ENCODE measurements at places on chromosomes 11 and 22.
A peak's percentile ranks its signal among the peaks of the same experiment; 100 is the strongest.

- DNase-seq, result no peak
Observed at GRCh38 chr11:35363854-35364780, 55.2 kb downstream of the SLC1A2 start.

DNA sequence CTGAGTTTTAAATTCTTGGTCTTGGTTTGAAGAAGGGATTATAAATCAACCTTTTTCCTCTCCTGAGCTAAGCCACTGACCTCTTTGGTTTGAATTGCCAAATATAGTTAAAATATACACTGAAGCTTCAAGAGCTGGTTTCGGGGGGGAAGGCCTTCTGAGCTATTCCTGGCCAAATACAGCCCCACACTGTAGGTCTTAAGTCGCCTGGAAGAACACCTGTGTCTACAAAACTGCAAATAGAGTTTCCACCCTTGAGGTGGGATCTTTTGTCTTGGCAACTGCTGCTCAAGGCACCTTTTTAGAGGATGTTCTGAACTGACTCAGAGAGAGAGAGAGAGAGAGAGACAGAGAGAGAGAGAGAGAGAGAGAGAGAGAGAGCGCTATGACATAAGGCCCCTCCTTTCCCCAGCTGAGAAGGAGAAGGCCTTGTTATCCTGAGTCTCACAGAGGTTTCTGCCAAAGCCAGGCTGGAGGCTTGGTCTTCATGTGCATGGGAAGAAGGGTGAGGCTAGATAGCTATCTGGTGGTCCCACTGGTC lies 5.5 kb downstream of the ADM start:
- DNase-seq, result no peak

GRCh38 chr11:119532551-119532950 lies 109.6 kb upstream of the THY1 start:
- DNase-seq, result no peak

DNA sequence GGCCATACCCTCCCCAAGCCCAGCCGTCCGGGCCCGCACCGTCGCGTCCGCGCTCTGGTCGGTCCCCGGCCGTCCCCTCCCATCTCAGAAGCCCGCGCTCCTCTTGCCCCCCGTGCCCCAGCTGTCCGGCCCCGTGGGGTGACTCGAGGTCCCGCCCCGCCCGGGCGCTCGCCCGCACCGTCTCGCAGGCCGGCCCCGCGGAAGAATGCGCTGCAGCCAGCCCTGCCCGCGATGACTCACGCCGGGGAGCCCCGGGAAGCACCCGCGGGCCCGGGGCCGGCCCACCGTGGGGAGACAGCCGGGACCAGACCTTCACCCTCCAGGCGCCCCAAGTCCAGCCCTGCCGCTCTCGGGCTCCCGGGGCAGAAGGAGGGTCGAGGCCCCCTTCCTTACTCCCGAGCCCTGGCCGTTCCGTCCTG lies 320 bp upstream of the PHLDA2 start:
- no peak for DNase-seq

GRCh38 chr11:43868852-43869567 lies 11.6 kb upstream of the ALKBH3 start:
- peak; percentile 9 for DNase-seq

DNA sequence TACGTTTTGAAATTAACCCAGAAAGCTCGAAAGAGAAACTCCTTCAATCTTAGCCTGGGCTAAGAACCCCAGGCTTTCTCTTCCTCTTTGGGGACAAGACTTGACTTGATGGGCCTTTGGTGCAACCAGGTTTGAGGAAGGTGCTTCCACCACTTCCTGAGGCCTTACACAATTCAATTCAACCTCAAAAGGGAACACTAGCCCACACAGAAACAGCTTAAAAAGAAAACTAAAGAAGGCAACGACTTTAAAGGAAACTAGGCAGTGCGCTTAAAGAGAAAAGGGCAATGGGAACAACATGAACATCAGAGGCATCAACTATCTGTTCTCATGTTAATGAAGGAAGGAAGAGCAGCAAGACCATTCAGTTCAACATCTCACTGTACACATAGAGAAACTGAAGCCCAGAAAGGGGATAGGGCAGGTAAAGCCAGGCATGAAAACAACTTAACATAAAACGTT lies 24.8 kb downstream of the PAK1 start:
- DNase-seq, result no peak

DNA sequence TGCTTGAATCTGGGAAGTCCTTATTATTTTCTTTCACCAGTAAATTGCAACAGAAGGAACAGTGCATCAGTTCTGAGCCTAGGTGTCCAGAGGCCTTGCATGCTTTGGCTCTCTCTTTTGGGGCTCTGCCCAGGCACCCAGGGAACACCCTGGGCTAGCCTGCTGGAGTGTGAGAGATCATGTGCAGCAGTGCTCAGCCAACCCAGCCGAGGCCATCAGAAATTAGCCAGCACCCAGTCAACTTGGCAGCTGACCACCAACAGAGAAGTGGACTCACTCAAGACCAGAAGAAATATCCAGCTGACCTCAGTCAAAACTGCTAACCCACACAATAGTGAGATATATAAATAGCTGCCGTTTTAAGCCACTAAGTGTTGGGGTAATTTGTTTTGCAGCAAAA lies 11.2 kb upstream of the P4HA3 start:
- no peak for DNase-seq

- DNase-seq, result no peak
Observed at GRCh38 chr11:87198266-87198881, 160.6 kb downstream of the TMEM135 start.

DNA sequence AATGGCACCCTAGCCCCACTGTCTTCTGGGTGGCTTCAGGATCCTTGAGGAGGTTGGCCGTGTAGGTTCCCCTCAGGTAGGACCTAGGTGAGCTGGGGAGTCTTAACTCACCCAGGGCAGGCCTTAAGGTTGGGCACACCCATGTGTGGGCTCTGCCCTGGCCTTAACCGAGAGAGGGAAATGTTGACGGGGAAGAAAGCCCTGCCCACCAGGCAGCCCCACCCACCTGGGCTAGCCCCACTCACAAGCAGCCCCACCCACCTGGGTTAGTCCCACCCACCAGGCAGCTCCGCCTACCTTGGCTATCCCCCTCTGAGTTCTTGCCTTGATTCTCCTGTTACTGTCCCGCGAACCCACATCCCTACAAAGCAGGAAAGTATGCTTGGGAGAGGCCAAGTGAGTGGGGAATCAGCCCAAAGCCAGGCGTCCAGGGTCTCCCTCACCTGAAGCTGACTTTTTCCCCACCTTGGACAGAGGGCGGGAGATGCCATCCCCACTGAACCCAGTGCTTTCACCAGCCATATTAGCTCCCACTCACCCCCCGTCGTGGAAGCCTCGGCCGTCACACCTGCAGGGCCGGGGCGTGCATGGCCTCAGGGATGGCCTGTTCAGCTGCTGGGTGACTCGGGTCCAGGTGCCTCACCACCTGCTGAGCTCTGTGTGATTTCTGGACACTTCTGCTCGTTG lies at the start of gene MYEOV:
Gene MYEOV (plus strand): TSS at position 337 of the 687 bp plus-strand sequence. CDS start 1,200 bp downstream, outside the sequence.
- no peak for DNase-seq

GRCh38 chr22:23828800-23829680 lies 9.8 kb downstream of the DERL3 start:
- DNase-seq, result no peak

- DNase-seq, result no peak
Observed at GRCh38 chr11:1669546-1670218, 27.3 kb upstream of the KRTAP5-6 start.

DNA sequence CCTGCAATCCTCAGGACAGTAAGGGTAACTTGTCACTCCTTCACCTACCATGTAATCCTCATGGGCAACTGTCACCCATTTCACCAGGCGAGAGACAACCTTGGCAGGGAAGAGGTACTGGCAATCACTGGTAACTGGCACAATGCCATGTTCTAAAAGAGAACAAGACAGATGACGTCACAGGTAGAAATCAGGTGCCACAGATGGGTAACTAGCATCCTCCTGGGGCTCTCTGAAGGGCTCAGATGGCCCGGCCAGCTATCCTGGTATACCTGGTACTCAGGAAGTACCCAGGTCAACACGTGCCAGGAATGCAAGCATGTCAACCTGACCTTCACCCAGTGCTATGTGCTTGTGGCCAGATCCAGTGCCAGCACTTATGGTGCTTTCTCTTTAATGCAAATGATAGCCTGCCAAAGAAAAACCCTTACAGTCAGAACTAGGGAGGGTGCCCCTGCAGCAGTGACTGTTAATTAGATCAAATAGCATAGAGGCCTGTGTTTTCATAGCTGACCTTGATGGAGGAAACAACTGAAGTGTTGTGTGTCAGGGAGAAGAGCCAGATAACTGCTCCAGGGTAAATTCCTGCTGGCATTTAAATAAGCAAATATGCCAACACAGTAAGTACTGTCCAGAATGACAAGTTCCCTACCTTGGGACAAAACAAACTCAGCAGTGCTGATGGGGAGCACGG lies 36.2 kb downstream of the THOC5 start:
- DNase-seq, result no peak

GRCh38 chr11:47995360-47995769 lies 15.0 kb downstream of the PTPRJ start:
- no peak for DNase-seq

GRCh38 chr22:23109079-23109347 lies 32.8 kb downstream of the RSPH14 start:
- no peak for DNase-seq

GRCh38 chr11:1052133-1053011 lies 15.9 kb upstream of the MUC6 start:
- no peak for DNase-seq

GRCh38 chr11:19323502-19323901 lies 82.8 kb upstream of the E2F8 start:
- no peak for DNase-seq

DNA sequence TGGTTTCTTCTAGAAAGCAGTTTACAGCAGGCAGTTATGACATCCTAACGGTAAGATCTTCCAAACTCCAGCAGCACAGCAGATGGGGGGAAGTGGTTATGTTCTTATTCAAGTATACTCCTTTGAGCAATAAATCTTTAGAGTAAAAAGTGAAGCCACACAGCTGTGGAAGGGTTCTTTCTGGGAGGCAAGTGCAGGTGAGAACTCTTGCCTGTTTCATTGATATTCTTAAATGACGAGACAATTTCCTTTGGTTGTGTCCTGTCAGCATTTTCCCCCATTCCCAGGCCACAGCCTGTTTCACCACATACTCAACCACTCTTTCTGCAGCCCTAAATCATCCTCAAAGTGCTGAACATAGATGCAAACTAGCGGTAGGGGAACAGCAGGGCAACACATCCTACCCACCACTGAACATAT lies 207.3 kb upstream of the MTNR1B start:
- DNase-seq, result no peak

DNA sequence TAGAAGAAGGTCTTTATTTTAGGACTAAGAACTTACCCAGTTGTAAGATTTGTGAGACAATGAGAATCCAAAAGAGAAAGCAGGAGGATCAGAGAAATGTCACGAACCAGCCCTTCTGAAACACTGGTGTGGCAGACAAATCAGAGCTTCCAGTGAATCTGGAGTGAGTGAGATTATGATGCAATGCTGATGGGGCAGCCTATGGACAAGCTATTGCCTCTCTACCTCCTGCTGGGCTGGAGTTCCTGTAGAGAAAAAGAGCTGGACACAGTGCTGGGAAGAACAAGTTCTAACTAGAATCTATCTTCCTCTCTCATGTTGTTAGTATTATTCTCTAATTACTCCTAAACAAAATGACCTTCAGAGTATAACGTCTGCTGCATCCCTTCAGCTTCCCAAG lies 12.0 kb upstream of the ANO3 start:
- DNase-seq, result no peak

GRCh38 chr22:36048911-36049677 lies 20.5 kb upstream of the RBFOX2 start:
- DNase-seq, result no peak

- DNase-seq, result no peak
Observed at GRCh38 chr11:47236482-47236881, 12.1 kb downstream of the ACP2 start.

DNA sequence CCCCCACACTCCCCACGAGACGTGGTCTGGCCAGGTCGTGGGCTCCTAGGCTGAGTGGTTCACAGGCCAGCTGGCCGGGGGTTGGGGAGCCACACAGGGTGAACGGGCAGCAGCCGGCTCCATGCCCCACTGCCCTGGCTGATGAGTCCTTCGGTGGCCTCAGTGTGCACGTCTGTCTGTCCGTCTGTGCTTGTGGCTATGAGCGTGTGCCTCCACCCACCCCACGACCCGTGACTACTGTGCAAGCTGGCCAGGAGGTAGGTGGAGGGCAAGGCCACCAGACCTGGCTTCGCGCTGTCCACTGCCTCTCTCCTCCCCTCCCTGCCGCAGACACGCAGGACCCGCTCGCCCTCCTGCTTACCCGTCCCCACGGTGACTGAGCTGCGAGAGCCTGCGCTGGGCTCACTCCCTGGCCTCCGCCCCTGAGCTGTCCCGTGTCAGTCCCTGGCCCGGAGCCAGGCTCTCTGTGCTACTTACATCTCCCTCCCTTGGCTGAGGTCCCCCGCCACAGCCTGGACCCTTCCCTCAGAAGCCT lies 14.1 kb downstream of the CSDC2 start:
- no peak for DNase-seq

- DNase-seq, result no peak
Observed at GRCh38 chr11:1354125-1354938, 35.4 kb upstream of the BRSK2 start.

DNA sequence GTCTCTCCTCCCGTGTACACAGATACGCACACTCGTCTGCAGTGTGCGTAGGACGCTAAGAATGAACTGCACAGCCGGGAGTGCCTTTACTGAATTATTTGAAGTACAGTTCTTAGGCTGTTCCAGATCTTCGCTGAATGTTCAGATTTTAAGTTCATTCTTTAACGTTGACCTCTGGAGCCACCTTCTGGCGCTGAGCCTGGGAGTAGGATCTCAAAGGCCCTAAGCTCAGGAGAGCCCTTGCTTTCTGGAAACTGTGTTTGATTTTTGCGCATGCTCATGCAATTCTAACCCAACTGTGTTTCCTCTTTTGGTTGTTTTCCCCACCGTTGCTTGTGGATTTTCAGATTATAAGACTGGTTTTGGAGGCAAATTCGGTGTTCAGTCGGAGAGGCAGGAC lies 22.8 kb downstream of the CTTN start:
- no peak for DNase-seq

- DNase-seq, result no peak
Observed at GRCh38 chr11:64531906-64532312, 59.1 kb upstream of the SLC22A12 start.

DNA sequence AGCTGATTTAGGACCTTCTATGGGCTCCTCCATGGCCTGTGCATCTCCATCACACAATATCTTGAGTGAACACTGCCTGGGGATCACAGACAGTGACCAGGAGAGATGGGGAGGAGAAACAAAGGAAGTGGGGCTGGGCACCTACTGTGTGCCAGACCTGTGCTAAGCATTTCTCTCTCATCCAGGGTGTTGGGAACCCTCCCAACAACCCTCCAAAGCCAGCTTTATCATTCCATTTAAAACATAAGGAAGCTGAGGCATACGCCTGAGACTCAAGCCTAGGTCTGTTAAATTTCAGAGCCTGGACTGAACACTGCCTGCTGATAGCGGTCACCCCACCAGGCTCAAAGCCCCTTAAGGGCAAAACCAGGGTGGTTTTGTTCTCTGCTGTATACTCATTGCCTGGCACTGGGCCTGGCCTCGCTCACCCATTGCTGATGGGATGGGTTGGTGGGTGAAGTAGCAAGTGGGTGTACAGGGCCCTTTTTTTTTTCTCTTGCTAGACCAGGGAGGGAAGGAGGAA lies 130.1 kb downstream of the MN1 start:
- no peak for DNase-seq
